Muscle of leg (tissue), 16 donors: ENCODE measurements at places on chromosomes 4 and X. TPM values are rescaled to one million over a fixed set of nuclear protein-coding genes. Genes with fewer than 3 reads are reported as not detected.

DNA sequence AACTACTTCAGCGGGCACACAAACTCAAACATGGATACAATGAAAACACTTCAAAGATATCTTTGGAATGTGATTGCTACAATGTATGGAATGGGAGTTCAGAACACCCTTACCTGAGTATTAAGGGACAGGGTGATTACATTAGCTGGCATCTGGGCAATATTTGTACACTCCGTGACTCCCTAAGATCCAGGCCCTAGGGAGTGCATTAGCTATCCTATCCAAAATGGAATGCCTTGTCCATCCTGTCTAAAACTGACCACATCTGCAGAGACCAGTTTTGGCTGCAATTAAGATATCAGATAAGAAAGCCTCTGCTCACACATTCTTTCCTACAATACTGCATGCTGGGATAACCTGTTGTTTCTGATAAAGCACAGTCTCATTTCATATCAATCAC, 176.6 kb upstream of the EMCN start:
- H3K27me3 ChIP-seq, result no peaks in the 10 kb centered on the region
- no peaks in the 10 kb centered on the region for H3K4me1 ChIP-seq
- H3K4me3 ChIP-seq, result no peak overlapping the region
- no peaks in the 10 kb centered on the region for H3K36me3 ChIP-seq
- no peak overlapping the region for H3K27ac ChIP-seq
- no peak for DNase-seq

DNA sequence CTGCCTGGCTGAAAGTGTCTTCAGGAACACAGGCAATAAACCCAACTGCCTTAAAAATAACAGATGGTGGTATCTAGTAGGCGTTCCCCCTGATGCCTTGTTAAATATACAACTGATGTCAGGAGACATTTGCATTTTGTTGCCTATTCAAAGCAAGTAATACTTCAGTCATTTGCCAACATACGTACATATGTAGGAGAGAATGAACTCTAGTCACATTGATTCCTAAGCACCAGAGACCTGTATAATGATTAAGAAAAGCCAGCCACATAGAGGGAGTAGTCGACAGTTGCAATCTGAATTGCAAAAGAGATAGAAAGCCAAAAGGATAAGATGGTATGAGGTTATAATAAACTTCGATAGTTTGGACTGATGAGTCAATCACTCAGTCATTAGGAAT, 191.0 kb upstream of the EMCN start:
- H3K36me3 ChIP-seq, result no peaks in the 10 kb centered on the region
- no peaks in the 10 kb centered on the region for H3K27me3 ChIP-seq

- no peak overlapping the region for H3K4me3 ChIP-seq
- peaks cover 55% of the 10 kb centered on the region for H3K36me3 ChIP-seq
- H3K27me3 ChIP-seq, result no peaks in the 10 kb centered on the region
- H3K4me1 ChIP-seq, result peaks cover 8% of the 10 kb centered on the region
- H3K27ac ChIP-seq, result no peak overlapping the region
Observed at GRCh38 chr4:76192236-76192635, 21.4 kb downstream of the SCARB2 start.

- H3K27me3 ChIP-seq, result no peaks in the 10 kb centered on the region
- no peak for DNase-seq
- no peaks in the 10 kb centered on the region for H3K4me1 ChIP-seq
- H3K4me3 ChIP-seq, result no peak overlapping the region
- no peak overlapping the region for H3K27ac ChIP-seq
- no peaks in the 10 kb centered on the region for H3K36me3 ChIP-seq
Observed at GRCh38 chr4:20895988-20896387, 195.7 kb downstream of the PACRGL start.

ARHGAP6 gene
- total RNA-seq, result 7.8 TPM
